CD8-positive, alpha-beta T cell (primary cell): ENCODE measurements at places on chromosomes 3 and 15.

DNA sequence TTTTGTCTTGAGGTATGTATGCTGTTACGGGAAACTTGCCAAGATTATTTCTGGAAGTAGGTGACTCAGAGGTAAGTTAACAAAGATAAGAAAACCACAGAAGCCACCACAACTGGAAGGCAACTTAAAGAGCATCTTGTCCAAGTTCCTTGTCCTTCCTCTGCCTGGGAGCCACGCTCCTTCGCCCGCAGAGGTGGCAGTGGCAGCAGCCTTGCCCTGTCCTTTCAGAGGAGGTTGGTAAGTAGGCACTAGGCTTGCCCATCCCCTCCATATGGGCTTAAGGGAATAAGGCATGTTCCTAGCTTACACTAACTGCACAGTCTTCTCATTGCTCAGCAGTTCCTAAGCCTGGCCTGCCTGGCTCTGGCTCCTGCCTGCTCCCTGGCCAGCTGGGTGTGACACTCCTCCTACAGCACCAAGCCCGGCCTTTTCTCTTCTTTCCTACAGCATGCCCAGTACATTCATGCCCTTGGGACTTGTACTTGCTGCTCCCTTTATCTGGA lies 48.0 kb upstream of the RAB6B start:
- DNase-seq = no peak

DNA sequence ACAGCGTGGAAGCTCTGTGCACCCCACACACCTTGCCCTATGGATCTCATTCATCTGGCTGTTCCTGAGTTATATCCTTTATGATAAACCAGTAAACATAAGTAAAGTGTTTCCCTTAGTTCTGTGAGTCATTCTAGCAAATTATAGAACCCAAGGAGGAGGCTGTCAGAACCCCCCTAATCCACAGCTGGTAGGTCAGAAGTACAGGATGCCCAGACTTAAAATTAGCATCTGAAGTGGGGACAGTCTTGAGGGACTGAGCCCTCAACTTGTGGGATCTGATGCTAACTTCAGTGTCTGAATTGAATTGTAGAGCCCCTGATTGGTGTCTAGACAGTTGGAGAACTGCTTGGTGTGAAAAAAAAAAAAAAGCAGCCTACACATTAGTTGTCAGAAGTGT lies 75.1 kb downstream of the B3GNT5 start:
- DNase-seq = no peak

DNA sequence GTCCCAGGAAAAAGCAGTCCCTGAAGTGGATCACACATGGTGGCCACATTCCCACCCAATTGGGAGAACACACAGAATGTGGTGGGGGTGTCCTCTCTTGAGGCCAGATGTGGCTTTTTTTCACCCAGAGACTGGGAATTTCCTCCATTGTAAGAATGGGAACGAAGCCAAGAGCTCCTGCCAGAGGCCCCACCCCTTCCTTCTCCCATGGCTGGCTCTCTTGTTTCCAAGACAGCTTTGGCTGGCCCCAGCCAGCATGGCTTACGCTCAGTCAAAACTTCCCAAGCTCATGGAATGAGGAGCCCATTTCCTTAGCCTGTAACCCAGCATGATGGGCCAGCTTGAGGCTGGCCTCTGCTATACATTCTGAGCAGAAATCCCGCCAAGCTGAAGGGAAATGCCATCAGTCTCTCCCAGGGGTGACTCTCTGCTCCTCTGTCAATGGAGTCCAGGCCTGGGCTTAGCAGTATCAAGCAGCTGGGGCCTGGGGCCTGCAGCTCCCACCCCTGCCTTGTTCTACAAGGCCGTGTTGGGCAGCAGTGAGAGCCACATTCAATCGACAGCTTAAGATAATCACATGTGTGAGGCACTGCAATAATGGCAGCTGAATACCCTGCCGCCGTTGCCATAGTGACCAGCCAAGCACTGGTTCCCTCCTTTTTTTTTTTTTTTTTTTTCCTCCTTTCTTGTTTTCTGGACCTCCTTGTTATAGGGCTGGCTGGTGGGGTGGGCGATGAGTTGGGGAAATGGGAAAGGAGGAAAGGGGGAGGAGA lies 142.4 kb downstream of the EPHB1 start:
- no peak for DNase-seq

DNA sequence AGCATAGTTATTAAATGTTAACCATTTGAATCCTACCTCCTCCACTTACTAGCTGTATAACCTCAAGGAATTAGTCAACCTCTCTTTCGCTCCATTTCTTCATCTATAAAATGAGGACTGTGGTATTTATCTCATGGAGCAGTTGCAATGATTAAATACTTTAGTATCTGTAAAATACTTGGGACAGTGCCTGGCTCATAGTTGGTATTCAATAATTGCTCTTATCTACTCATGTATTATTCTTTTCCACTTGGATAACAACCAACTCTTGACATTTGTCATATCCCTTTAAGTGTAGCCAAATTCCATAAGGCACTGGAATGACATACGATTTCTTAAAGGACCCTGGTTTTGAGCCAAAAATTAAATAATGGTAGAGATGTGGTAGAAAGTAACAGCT lies 72.0 kb downstream of the FSIP1 start:
- DNase-seq = no peak

GRCh38 chr15:88802991-88803240 lies 320 bp upstream of the ACAN start:
- DNase-seq = no peak
